ENCODE measurements at places on chromosomes 1 and 21.

GRCh38 chr1:117814856-117815797, 114.3 kb downstream of the GDAP2 start:
- no peak overlapping the region for H3K27ac ChIP-seq
- H3K36me3 ChIP-seq, result no peaks in the 10 kb centered on the region
- H3K27me3 ChIP-seq, result no peaks in the 10 kb centered on the region
- no peak for DNase-seq

DNA sequence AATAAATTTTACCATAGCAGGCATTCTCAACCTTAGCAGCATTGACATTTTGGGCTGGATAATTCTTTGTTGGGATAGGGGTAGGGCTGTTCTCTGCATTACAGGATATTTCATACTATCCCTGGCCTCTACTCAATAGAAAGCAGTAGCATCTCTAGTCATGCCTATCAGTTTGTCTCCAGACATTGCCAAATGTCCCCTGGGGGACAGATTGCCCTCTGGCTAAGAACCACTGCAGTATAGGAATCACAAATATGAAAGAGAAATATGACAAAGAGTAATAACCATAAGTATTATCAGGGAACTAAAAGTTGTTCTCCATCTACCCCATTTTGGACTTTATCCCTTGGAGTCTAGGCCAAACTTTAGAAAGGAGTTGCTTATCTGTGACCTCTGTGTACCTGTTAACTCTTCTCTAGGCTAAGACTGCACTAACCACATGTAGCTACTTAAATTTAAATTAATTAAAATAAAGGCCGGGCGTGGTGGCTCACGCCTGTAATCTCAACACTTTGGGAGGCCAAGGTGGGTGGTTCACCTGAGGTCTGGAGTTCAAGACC, 76.1 kb downstream of the AGO3 start:
- no peaks in the 10 kb centered on the region for H3K4me1 ChIP-seq
- H3K27ac ChIP-seq, result no peak overlapping the region

GRCh38 chr1:245039196-245039595, 115.6 kb upstream of the KIF26B start:
- no peaks in the 10 kb centered on the region for H3K36me3 ChIP-seq
- no peak overlapping the region for H3K4me3 ChIP-seq
- DNase-seq, result no peak
- H3K27ac ChIP-seq, result no peak overlapping the region
- H3K4me1 ChIP-seq, result no peaks in the 10 kb centered on the region

GRCh38 chr21:22164912-22165311, 1166.7 kb downstream of the NCAM2 start:
- no peaks in the 10 kb centered on the region for H3K4me1 ChIP-seq
- H3K27ac ChIP-seq, result no peak overlapping the region
- no peaks in the 10 kb centered on the region for H3K27me3 ChIP-seq
- DNase-seq, result no peak
- no peaks in the 10 kb centered on the region for H3K36me3 ChIP-seq

GRCh38 chr21:45607021-45607908, 36.3 kb upstream of the PCBP3 start:
- DNase-seq, result peak; percentile 23
- no peaks in the 10 kb centered on the region for H3K27me3 ChIP-seq
- H3K36me3 ChIP-seq, result no peaks in the 10 kb centered on the region

DNA sequence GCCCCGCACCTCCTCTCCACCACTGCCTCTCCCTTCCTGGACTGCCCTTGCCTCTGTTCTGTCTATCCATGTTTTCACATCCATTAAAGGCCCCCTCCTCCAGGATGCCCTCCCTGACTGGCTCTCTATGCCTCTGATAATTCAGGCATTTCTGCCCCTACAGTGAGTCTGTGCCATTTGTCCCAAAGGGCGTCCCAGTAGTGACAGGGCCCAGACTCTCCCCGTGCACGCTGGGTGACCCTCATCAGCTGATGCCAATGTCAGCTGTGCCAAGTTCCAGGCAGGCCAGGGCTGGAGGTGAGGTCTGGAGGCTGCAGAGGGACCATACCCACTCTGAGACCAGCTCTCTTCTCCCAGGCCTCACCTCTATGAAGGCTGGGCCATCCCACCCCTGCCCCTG, 3.2 kb upstream of the PLEKHG5 start:
- no peak overlapping the region for H3K4me3 ChIP-seq
- H3K36me3 ChIP-seq, result no peaks in the 10 kb centered on the region
- H3K27me3 ChIP-seq, result no peaks in the 10 kb centered on the region
- peaks cover 31% of the 10 kb centered on the region for H3K4me1 ChIP-seq
- H3K27ac ChIP-seq, result peak overlapping the region; percentile 6

GRCh38 chr1:45979778-45980176, 152.7 kb downstream of the PIK3R3 start:
- H3K27ac ChIP-seq, result no peak overlapping the region
- no peak overlapping the region for H3K4me3 ChIP-seq
- H3K36me3 ChIP-seq, result no peaks in the 10 kb centered on the region
- H3K27me3 ChIP-seq, result no peaks in the 10 kb centered on the region
- no peak for DNase-seq

DNA sequence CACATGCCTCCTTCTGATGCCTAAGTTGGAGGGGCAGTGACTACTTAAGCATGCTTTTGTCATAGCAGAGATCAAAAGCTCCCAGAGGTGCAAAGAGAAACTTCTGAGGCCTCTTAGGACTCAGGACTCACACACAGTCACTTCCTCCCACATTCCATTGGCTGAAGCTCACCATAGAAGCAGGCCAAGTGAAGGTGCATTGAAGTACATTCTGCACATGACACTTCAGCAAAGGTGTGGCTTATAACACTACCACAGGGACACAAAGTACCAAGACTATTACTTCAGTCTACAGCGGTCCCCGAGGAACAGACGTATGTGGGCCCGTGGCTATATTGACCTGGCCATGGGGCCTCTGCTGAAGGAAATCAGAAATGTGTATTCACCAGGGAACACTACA, 2.5 kb upstream of the POGK start:
- no peak for DNase-seq
- no peak overlapping the region for H3K27ac ChIP-seq
- no peak overlapping the region for H3K4me3 ChIP-seq

- no peak overlapping the region for H3K27ac ChIP-seq
- H3K27me3 ChIP-seq, result no peaks in the 10 kb centered on the region
- no peak overlapping the region for H3K4me3 ChIP-seq
Measured at GRCh38 chr1:178749581-178750166, 24.6 kb downstream of the RALGPS2 start.

- no peaks in the 10 kb centered on the region for H3K27me3 ChIP-seq
- H3K36me3 ChIP-seq, result no peaks in the 10 kb centered on the region
- DNase-seq, result no peak
- peaks cover 10% of the 10 kb centered on the region for H3K4me1 ChIP-seq
- H3K4me3 ChIP-seq, result no peak overlapping the region
Measured at GRCh38 chr1:16150508-16150907, 5.4 kb downstream of the EPHA2 start.

GRCh38 chr1:99970713-99971255, 988 bp downstream of the SLC35A3 start:
- H3K27me3 ChIP-seq, result no peaks in the 10 kb centered on the region
- peak overlapping the region; percentile 83 for H3K27ac ChIP-seq
- peaks cover 20% of the 10 kb centered on the region for H3K4me1 ChIP-seq
- peaks cover 11% of the 10 kb centered on the region for H3K36me3 ChIP-seq
- DNase-seq, result peak; percentile 2

- H3K27me3 ChIP-seq, result no peaks in the 10 kb centered on the region
- no peak overlapping the region for H3K4me3 ChIP-seq
- no peaks in the 10 kb centered on the region for H3K36me3 ChIP-seq
- no peaks in the 10 kb centered on the region for H3K4me1 ChIP-seq
- no peak for DNase-seq
- H3K27ac ChIP-seq, result no peak overlapping the region
Measured at GRCh38 chr1:240498335-240498734, 113.6 kb downstream of the GREM2 start.

- no peak overlapping the region for H3K27ac ChIP-seq
- H3K27me3 ChIP-seq, result no peaks in the 10 kb centered on the region
- no peaks in the 10 kb centered on the region for H3K36me3 ChIP-seq
- H3K4me3 ChIP-seq, result no peak overlapping the region
- no peaks in the 10 kb centered on the region for H3K4me1 ChIP-seq
Measured at GRCh38 chr1:29450591-29450990, 214.3 kb downstream of the PTPRU start.

GRCh38 chr1:181772714-181773113, 288.8 kb downstream of the ZNF648 start:
- DNase-seq, result no peak
- no peaks in the 10 kb centered on the region for H3K36me3 ChIP-seq
- H3K27ac ChIP-seq, result no peak overlapping the region

DNA sequence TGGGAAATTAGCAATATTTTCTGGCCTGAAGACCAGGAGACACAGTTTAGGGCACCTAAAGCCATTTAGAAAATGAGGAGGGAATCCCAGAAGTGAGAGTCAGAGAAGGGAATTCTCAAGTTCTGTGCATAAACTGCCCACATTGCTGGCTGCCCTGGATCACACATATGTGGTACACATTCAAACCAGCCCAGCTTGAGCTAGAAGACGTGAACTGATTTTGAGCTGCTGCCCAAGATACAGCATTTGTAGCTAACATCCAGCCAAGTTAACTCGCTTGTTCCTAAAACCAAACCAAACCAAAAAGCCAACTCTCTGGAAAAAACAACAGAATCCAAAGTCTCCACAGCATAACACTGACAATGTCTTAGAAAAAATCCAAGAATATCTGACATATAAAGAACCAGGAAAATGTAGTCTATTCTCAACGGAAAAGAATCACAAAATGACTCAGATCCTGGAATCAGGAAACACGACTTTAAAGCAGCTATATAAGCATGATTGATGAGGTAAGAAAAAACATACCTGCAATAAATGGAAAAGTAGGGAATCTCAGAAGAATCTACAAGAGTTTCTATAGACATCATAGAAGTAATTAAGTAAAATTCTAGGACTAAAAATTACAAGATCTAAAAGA, 18.2 kb upstream of the QSOX1 start:
- no peak overlapping the region for H3K27ac ChIP-seq
- no peak overlapping the region for H3K4me3 ChIP-seq
- H3K4me1 ChIP-seq, result no peaks in the 10 kb centered on the region
- H3K36me3 ChIP-seq, result no peaks in the 10 kb centered on the region

DNA sequence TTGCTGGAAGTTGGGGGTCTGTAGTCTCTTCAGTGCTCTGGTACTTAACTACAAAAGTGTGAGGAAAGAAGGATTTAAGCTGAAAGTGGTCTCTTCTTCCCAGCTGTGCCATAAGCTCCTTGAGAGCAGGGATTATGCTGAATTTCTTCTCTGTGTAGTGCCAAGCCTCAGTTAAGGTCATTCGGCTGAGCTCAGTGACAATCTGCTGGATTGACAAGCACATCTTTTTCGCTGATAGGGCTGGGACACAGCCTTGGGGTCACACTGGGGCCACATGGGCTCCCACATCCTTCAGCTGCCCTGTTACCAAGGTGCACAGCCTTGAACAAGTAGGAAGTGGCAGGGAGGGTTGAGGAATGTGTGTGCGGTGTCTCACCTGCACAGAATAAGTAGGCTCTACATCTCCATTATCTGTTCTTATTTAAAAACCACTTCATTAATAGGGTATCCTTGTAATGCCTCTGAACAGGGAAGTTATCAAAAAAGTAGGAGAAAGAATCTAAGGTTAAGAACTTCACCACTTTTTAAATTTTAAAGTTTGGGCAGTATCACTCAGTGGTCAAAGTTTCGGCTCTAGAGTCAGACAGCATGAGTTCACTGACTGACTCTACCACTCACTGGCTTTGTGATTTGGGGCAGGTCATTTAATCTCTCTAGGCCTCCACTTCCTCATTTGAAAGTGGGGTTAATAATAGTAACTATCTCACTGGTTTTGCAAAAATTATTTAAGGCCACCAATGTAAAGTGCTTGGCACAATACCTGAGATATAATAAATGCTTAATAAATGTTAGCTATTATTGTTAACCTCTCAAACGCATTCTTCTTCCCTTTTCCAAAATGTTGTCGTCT, 10.3 kb downstream of the ZBTB40 start:
- no peaks in the 10 kb centered on the region for H3K4me1 ChIP-seq
- H3K36me3 ChIP-seq, result no peaks in the 10 kb centered on the region
- no peak overlapping the region for H3K4me3 ChIP-seq
- H3K27me3 ChIP-seq, result no peaks in the 10 kb centered on the region
- no peak for DNase-seq

GRCh38 chr1:1033731-1034438, 14.0 kb downstream of the AGRN start:
- no peaks in the 10 kb centered on the region for H3K36me3 ChIP-seq
- DNase-seq, result no peak
- H3K27me3 ChIP-seq, result no peaks in the 10 kb centered on the region
- H3K4me3 ChIP-seq, result no peak overlapping the region
- H3K27ac ChIP-seq, result no peak overlapping the region

GRCh38 chr1:235783148-235783776, 83.4 kb downstream of the LYST start:
- no peaks in the 10 kb centered on the region for H3K4me1 ChIP-seq
- H3K4me3 ChIP-seq, result no peak overlapping the region
- no peaks in the 10 kb centered on the region for H3K36me3 ChIP-seq
- H3K27me3 ChIP-seq, result no peaks in the 10 kb centered on the region

DNA sequence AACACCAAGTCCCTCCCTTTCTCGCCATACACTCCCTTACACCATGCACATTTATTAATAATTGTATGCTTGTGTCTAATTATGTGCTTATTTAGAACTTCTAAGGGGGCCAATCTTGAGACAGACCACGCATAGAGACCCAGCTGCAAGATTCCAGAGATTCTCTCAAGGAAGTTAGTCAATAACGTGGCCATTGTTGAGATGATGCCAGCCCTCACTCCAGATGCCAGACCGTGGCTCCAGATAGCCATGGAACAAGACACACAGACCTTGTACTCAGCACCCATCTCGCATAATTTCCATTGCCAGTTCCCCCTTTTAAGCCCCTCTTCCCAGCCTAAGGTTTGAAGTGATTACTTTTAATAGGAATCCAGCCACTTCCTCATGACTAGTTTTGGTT, 62.4 kb downstream of the DIRAS3 start:
- H3K4me3 ChIP-seq, result no peak overlapping the region
- no peaks in the 10 kb centered on the region for H3K4me1 ChIP-seq
- no peak overlapping the region for H3K27ac ChIP-seq
- no peaks in the 10 kb centered on the region for H3K27me3 ChIP-seq
- no peak for DNase-seq
- H3K36me3 ChIP-seq, result no peaks in the 10 kb centered on the region

DNA sequence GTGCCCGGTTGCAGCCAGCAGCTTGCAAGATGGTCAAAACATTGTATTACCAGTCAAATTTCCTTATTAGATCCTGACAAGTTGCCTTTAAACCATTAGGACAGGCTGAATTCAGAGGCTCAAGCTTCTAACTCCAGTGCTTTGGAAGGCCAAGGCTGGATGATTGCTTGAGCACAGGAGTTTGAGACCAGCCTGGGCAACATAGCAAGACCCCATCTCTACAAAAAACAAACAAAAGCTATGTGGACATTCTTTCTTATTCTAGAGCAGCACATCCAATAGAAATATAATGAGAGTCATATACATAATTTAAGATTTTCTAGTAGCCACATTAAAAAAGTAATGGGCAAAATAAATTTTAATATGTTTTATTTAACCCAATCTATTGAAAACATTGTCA, 149.3 kb downstream of the RUNX1 start:
- H3K27me3 ChIP-seq, result no peaks in the 10 kb centered on the region
- H3K4me3 ChIP-seq, result no peak overlapping the region
- no peaks in the 10 kb centered on the region for H3K36me3 ChIP-seq
- no peak overlapping the region for H3K27ac ChIP-seq
- DNase-seq, result no peak

- no peaks in the 10 kb centered on the region for H3K27me3 ChIP-seq
- H3K4me1 ChIP-seq, result no peaks in the 10 kb centered on the region
- H3K4me3 ChIP-seq, result no peak overlapping the region
Measured at GRCh38 chr1:221347706-221348105, 394.2 kb downstream of the DUSP10 start.

All from naive thymus-derived CD4-positive, alpha-beta T cell (primary cell).